Inflammatory macrophage (primary cell): ENCODE measurements at places on chromosomes 2 and 18.

- DNase-seq: peak; percentile 51
These were observed 33.7 kb downstream of the LANCL1 start for GRCh38 chr2:210442878-210443277.

DNA sequence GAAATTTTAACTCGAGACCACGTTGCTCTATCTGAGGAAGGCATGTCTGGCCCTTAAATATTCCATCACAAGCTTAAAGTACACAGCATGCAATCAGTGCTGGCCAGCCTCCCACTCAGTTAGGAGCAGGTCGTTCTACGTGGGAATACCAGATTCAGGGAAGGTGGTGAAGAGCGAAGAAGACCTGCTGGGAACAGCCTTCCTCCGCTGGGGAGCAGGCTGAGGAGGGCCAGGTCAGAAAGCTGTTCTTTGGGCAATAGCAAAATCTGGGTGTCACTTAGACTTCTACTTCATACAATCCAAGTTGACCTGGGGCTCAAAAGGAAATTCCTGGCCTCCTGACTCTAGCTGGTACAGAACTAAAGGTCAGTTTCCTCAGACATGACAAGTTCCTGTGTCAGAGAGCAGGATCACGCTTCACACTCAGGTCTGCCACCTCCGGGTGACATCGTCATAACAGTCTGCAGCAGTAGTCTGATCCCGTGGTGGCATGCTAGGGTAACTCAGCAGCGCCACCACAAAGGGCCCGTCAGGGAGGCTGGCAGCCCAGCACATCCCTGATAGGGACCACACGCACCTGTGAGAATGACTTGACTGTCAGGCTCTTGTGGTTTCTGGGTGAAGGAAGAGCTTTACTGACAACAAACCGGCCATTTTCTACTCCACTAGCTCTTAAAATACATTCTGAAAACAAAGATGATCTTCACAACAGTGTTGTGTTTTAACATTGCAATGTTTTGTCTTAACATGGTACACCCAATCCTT, 35.2 kb upstream of the NAPG start:
- peak; percentile 73 for DNase-seq

DNA sequence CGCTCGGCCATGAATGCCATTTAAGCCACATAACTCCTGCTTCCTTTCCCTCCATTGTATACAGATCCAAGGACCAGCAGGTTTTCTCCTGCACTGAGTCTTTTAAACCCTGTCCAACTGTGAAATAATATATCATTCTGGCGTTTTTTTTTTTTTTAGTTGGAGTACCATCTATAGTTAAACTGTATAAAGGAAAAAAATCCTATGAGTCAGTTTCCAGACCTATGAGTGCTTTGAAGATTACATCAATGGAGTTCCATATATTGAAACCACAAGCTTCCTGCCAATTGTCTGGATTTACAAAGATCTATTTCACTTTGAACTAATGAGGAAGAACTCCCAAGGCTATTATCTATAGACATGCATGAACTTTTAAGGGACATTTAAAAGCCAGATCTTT, 2.4 kb upstream of the MALT1 start:
- peak; percentile 45 for DNase-seq

DNA sequence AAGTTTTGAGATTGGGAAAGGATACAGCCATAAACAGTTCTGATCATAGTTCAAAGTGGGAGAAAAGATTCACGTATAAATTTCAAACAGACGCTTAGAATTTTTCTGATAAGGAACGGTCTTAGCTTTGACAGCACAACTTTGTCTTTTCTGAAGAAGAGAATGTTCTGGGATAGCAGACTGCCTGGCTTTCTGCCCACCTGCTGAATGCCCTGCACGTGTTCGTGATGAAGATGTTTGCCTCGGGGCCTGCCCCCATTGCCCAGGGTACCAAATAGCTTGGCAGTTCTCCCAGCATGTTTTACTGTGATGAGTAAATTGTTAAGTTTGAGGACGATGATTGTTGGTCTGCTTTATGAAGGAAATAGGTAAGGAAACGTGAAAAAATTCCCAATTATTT, 4.6 kb downstream of the MRPL33 start:
- no peak for DNase-seq

DNA sequence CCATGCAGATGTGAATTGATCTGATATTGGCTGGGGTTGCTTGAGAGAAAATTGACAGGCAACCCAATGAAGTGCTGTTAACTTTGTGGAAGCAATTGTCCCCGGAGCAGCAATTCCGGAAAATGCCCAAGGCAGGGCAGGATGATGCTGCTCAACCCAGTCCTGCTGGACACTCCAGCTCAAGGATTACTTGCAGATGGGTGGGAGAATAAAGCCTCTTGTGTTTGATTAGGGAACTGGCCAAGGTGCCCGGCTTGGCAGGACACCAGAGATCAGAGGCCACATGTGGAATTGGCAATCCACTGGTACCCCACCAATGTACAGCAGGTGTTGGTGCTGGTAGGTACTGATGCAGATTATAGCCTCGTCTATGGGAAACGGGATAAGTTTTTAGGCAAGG, 12.3 kb upstream of the C2orf42 start:
- no peak for DNase-seq

GRCh38 chr18:77762014-77762413, 512.4 kb downstream of the GALR1 start:
- peak; percentile 37 for DNase-seq

GRCh38 chr2:10792001-10792634, 20.5 kb downstream of the PDIA6 start:
- no peak for DNase-seq

DNA sequence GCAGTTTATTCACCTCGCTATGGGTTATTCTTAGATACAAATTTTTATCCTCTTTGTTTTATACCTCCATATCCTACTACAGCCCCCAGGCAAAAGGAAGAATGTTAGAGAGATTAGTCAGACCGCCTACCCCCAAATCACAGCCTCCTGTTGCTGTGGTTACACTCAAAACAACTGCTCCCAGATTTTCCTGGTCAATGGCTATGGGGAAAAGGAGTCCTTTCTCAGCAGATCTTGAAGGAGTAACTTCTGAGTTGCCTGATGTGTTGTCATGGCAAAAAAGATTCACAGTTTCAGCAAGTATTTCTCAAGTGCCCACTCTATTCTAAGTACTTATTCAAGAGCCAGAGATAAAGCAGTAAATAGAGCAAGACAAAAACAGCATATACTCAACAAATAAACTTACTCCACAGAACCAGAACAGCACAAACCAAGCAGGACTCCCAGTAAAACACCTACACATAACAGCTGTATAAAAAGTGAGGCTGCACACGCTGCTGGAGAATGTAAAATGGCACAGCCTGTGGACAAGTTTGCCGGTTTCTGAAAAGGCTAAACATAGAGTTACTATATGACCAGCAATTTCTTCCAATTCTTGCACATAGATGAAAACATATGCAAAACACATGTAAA, 104.8 kb downstream of the NOL10 start:
- no peak for DNase-seq
